Stimulated activated CD8-positive, alpha-beta memory T cell treated with anti-CD3 and anti-CD28 coated beads, Interleukin-4, amount 100 ng/mL, for 1 hour (primary cell): ENCODE measurements at places on chromosomes 2 and 18.

- no peak for DNase-seq
These were observed 204.4 kb downstream of the SPP2 start for GRCh38 chr2:234254783-234255521.

GRCh38 chr2:86661333-86661732 is 37.7 kb upstream of the RNF103 start:
- no peak for DNase-seq

- DNase-seq, result no peak
These were observed 482.6 kb downstream of the TSN start for GRCh38 chr2:122238006-122238559.

DNA sequence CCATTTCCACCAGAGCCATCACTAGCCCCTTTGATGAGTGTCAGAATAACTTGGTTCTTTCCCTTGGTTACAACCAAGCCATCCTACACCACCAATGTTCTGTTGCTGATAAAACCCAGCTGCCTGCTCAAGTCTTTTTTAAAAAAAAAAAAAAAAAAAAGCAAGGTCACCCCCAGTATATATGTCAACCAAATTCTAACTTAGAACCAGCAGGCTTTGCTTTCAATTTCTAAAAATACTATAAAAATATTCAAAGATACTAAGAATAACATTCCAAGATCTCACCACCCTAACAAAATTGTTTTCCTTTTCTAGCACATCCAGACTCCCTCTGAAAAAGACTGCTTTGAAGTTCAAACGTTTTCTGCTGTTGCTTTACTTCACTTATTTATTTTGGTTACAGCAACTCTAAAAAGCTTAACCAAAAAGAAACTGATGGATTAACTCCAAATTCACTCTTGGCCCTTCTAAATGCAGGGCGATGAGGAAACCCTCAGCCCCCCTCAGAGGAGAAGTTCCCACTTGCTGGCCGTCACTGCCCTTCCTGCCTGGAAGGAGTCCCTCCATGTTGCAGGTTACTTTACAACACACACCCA is 10.9 kb downstream of the UXS1 start:
- DNase-seq, result no peak

DNA sequence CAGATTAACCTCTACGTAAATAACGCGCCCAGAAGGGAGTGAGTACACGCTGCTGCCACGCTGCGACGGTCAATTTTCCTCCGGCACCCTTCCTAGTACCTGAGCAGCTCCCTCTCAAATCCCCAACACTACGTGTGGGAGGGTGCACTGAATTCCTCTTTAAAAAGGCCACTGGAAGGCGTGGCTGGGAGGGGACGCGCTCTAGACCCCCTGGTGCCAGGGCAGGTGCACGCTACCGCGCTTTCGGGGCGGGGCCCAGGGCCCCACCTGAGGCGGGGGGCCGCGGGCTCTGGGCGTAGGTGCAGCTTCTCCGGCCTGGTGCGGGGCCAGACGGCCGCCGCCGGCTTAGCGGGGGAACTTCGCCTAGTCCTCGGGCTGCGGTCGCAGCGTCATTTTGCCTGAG is 668 bp upstream of the ANKRD12 start:
- DNase-seq, result no peak

DNA sequence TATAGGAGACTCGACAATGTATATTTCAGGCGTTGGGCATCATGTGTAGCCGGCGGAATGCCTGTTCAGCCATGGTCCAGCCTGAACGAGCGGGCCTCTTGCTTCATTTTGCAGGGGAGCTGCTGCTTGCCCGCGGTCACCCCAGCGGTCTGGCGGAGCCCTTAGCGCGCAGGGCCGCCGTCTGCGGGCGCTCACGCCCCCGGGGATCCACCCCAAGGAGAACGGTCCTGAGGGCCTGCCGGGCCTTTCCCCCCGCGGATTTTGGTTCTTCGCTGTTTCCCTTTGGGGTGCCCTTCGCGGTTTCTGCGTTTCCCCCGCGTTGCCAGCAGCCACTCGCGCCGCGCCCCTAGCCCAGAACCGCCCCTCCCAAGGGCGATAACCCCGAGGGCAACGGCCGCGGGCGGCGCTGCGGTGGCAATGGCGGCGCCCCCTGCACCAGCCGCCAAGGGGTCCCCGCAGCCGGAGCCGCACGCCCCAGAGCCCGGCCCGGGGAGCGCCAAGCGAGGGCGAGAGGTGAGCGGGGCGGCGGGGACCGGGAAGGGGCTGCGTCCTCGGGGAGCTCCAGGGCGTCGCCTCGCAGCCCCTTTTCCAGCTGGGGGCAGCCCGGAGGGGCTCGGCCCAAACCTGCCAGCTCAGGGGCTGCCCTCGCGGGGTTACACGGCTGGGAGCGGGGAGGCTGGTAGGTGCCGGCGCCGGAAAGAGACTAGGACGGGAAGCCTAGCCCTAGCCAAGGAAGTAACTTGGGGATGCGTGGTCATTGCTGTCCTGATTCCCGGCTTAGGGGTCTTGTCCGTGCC is at the start of gene MFSD2B:
Gene MFSD2B (plus strand): TSS at position 406 of the 797 bp plus-strand sequence. CDS start 12 bp downstream, at position 418.
- DNase-seq, result no peak

DNA sequence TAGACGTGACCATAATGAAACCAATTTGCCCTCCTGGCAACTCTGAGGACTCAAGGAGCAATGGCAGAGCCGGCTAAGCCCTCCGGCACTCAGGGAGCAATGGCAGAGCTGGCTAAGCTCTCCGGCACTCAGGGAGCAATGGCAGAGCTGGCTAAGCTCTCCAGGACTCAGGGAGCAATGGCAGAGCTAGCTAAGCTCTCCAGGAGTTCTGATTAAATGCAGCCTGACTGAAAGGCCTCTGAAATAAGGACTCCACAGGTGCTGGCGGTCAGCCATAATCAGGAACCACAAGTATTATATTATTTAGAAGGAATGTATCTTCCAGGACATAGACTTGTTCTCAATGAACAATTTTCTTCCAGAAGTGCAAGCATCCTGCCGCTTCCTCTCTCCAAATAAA is 65.2 kb downstream of the C2orf76 start:
- DNase-seq, result no peak

GRCh38 chr2:145119225-145119624 is 599.3 kb upstream of the ZEB2 start:
- DNase-seq, result no peak

- DNase-seq, result no peak
These were observed 128.4 kb upstream of the MEIS1 start for GRCh38 chr2:66306483-66306882.

- DNase-seq, result no peak
These were observed 93.7 kb upstream of the SETBP1 start for GRCh38 chr18:44586782-44587524.

- no peak for DNase-seq
These were observed 456.5 kb downstream of the METTL4 start for GRCh38 chr18:2114765-2115164.

- DNase-seq, result no peak
These were observed 67.4 kb downstream of the SMAD2 start for GRCh38 chr18:47863041-47863440.

DNA sequence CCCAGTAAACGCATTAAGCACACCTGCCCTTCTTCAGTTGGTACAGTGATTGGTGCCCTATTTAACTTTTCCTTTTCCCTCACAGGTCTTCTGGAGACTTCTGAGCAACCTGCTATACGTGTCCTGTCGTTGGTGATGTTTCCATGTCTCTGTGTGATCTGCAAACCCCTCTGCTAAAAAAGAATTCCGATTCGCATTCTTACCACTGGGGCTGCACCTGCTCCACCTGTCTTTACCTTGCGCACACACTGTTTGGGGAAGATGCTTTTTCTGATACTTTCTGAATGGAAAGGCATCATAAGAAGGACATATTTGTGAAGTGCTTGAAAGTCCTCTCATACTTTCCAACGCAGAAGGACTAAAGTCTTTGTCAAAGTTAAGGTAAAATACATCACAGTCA is 323.9 kb upstream of the SOX11 start:
- DNase-seq, result no peak

- DNase-seq, result no peak
These were observed 347.1 kb downstream of the TXNL1 start for GRCh38 chr18:56291294-56291693.

GRCh38 chr18:60295674-60296073 is 76.9 kb downstream of the MC4R start:
- DNase-seq, result no peak

GRCh38 chr2:236997069-236997715 is 88.5 kb upstream of the COPS8 start:
- DNase-seq, result no peak

DNA sequence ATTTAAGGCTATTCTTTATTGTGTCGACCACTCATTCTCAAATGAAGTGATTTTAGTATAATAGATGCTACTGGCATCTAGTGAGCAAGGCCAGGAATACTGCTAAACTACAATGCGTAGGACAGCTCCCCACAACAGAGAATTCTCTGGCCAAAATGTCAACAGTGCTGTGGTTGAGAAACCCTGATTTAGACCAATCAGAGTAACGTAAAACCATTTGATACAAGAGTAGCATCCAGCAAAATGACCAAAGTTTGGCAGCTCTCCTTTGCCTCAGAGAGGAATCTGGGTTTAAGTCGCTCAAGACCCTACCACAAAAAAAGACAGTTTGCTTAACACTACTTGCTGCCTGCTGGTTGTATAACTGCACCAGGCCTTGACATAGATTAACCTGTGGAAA is 37.0 kb upstream of the TTN start:
- DNase-seq, result no peak
